Activated CD4-positive, alpha-beta T cell treated with anti-CD3 and anti-CD28 coated beads for 48 hours (primary cell): ENCODE measurements at places on chromosomes 6 and 20.

DNA sequence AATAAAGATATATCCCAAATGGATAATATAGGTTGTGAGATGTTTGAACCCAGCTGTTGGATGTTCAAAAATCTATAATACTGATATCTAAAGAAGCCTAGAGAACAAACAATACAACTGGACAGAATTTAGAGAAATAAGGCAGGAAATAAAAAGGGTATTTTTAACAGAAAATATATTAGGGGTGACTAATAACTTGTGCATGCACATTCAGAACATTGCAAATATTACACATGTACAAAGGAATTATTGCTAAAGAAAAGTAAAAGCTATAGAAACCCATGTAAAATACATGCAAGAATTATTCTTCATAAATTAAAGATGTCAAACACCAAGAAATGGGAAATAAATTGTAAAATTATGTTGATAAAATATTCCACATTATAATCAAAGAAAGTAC lies 32.7 kb upstream of the HCRTR2 start:
- no peak for DNase-seq

GRCh38 chr6:18536591-18537055 lies 149.5 kb downstream of the RNF144B start:
- no peak for DNase-seq

DNA sequence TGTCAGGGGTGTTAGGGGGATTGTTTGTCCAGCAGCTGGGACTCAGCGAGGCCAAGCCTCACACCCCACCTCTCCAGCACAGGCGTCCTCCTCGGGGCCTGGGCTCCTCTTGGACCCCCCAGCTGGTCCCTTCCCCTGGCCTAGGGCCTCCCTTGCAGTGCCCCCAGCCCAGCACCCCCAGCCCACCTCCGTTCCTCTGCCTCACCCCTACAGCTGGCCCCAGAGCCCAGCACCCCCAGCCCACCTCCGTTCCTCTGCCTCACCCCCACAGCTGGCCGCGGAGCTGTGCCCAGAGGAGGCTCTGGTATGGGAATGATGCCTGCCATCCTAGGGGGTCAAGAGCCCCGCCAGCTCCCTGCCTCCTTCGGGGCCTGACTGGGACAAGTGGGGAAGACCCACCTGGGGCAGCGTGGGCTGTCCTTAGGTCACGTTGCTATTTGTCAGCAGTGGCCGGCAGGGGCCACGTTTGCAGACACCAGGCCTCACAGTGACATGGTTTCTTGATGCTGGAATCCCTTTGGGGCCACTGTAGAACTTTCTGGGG lies 7.9 kb upstream of the COL20A1 start:
- DNase-seq, result no peak

- DNase-seq, result no peak
These were observed 143.8 kb downstream of the ERMARD start for GRCh38 chr6:169895000-169895759.

DNA sequence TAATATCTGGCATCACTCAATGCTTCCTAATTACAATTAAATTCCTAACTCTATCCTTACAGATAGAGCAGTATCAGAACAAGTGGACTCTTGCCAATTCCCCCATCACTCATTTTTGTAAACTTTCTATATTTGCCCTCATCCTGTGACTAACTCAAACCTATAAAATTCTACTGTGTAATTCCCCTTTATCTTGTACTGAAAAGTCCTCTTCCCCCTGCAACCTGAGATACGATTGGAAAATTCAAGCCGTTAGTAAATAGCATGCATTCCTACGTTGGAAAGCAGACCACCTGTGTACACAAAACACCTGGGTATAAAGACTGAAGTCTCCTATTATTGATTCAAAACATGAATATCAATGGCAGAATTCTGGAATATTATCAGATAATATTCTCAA lies 70.4 kb upstream of the KCNQ5 start:
- no peak for DNase-seq

DNA sequence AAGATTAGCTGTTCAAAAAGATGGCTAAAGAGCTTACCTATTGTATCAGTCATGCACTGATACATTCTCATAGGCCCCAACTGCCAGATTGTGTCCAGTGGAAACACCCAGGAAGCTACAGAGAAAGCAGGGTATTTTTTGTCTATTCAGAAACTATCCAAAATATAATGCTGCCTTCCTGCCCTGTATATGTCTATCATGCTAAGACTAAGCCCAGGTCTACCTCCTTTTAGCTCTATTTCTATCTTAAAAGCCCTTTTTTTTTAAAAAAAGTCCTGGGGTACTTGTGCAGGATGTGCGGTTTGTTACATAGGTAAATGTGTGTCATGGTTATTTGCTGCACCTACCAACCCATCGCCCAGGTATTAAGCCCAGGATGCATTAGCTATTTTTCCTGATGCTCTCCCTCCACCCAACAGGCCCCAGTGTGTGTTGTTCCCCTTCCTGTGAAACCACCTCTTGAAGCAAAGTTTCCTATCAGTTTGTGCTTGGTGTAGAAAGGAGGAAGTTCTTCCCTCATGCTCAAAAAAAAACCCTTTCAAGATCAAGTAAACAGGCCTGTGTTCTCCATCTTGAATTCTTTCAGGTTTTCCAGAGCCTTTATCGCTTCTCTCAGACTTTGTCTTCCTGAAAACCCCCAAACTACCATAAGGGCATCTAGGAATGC lies 514 bp downstream of the DEFB129 start:
- DNase-seq, result no peak

- DNase-seq, result peak; percentile 7
These were observed 79.5 kb upstream of the PBOV1 start for GRCh38 chr6:138297761-138298298.

DNA sequence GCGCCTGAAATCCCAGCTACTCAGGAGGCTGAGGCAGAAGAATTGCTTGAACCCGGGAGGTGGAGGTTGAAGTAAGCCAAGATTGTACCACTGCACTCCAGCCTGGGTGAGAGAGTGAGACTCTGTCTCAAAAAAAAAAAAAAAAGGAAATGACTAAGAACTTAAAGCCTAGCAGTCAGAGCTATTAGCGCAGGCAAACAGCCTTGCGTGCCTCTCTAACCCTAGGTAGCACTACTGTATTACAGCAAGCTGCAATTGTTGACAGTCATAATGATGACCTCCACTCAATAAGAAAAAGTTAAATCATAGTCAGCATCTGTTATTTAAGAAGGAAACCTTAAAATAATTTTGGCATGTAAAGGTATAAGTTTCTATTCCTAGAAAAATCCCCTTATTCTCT lies 14.4 kb downstream of the GSS start:
- DNase-seq, result no peak
